Fibroblast of skin of left biceps (primary cell): ENCODE measurements at places on chromosomes 5 and 9.

GRCh38 chr9:123482295-123482968 lies 126.4 kb downstream of the CRB2 start:
- no peak for DNase-seq

GRCh38 chr9:37030611-37030939 lies 3.5 kb downstream of the PAX5 start:
- no peak for DNase-seq

GRCh38 chr5:109354761-109355160 lies 55.0 kb downstream of the PJA2 start:
- DNase-seq, result no peak

DNA sequence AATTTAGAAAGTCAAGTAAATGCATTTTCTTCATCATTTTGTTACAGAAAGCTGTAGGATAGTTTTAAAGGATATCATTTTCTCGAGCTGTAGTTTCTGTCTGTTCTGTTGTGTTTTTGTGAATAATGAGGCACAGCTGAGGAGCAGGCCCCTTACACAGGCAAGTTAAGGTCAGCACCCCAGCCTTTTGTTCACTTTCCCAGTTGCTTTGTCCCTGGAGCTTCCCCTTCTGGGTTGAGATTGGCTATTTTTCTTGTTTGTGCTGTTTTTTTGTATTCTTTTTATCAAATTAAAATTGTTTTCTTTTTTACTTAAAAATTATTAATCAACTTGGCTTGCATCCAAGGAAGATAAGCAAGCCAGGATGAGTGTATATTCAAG lies 213.8 kb upstream of the ACTBL2 start:
- no peak for DNase-seq

GRCh38 chr5:160660132-160660531 lies 191.9 kb downstream of the ATP10B start:
- DNase-seq, result no peak

DNA sequence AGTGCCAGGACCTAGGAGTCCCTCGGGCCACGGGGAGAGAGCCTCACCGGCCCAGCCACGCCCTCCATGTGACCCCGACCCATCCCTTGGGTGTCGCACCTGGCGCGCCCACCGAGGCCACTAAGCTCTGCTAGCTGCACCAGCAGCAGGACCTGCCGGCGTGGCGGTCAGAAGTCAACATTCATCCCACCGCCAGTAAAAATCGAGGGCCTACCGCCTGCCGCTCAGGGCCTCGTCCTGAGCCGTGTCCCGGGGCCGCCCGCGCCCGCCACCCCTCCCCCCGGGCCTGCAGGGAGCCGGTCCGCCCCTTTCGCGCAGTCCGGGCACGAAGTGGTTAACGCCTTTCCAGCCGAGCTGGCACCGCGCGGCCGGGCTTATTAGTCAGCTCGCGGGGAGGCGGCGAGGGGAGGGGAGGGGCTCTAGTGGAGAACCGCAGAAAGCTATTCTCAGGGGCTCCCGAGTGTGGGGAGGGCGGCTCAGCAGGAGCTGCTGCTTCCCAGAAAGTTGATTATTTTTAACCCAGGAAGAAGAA lies 124.4 kb downstream of the C9orf50 start:
- peak; percentile 92 for DNase-seq
